Osteoblast (primary cell): ENCODE measurements at places on chromosomes 4 and X. TPM values are rescaled to one million over a fixed set of nuclear protein-coding genes. Genes with fewer than 3 reads are reported as not detected.

- DNase-seq = no peak
Measured at GRCh38 chr4:94806376-94806775, 48.6 kb downstream of the BMPR1B start.

DNA sequence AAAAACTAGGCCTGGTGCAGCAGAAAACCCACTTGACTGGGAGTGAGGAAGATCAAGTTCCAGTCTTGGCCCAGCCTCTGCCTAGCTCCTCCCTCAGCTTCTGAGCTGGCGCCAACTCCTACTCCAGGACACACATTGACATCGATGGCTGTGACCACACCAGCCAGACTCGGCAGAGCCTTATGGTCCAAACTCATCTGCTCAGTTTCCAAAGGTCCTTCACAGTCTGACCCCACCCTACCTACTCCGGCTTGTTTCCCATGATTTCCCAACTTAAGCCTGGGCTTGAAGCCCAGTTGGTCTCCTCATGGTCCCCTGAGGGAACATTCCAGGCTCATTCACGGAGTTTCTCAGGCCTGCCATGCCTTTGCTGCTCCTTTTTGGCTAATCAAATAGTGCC is 10.1 kb downstream of the ELF4 start:
- peak; percentile 94 for DNase-seq

DNA sequence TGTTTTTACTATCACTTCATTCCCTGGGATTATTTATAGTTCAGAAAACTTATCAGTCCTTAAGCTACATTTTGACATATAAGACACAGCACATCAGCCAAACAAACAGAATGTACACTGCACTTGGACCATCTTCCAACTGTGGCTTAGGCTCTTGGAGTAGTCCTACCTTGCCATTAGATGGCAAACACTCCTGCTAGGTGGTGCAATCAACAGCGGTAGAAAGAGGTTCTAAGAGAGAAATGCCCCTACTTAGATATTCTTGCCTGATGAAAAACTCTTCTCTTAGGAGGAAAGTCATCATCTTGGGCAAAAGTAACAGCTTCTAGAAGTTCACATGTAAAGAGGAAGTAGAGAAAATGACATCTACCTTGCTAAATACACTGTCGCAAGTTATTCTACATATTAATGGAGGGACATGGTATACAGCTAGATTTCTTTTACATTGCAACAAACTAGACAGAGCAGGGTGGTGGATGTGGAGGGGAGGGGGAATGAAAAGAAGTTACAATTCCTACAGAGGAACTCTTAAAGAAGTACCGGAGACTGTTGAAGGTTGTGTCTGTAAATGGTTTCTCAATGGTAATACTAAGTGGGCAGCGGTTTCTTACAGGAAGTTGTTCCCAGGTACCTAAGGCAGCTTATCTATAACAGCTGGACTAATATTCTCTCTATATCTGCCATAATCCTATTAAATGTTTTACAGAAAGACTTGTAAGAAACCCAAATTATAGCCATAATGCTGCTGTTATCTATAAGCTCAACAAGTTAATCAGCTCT is 8.1 kb upstream of the STPG2 start:
- no peak for DNase-seq

CYTL1 gene
- total RNA-seq = 0.36 and 15.3 TPM in 2 replicates

DNA sequence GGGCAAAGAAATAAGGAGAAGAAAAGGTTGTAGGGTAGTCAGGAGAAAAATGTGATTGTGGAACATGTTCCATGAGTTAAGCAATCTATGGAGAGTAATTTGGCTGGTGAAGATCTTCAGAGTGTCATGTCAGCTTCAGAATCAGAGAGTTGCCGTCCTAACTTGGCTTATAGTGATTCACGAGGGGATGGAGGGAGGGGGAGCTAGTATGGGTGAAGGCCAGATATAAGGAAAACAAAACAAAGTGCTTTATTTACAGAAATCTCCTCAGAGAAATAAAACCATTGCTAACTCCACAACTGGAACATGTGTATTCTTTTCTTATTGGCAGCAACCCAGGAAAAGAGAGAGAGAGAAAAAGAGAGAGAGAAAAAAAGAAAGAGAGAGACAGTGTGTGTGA is 256.5 kb upstream of the NRK start:
- DNase-seq = no peak

DCAF4L1 gene
- total RNA-seq = under 0.01 TPM in 2 replicates

DNA sequence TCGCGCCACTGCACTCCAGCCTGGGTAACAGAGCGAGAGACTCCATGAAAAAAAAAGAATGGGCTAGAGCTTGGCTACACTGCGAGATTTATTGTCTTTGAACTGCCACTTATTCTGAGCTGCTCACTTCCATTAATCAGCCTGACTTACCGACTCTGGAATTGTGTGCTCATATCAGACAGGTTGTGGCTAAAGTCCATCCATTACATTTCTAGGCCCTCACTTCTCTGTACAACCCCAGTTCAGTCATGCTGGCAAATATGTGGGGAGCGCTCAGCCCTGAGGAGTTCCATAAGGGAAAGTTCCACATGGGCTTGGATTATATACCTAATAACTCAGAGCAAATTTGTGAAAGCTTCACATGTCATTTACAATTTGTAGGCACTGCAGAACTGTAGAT is 270.6 kb downstream of the TRIML1 start:
- no peak for DNase-seq

DNA sequence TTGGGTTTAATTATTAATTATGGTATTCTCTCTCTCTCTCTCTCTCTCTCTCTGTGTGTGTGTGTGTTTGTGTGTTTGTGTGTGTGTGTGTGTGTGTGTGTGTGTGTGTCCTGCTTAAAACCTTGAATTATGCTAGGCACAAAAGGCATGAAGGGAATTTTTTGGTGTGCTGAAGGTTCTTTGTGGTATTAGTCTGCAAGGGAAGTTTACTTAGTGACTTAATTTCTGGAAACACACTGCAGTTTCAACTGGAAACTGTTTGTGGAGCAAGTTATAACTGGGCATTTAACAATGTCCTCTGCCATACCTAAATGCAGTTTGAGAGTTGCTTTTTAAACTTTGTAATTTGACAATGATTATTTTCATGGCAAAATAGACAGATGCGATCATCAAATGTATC is 111.7 kb downstream of the FRMPD4 start:
- no peak for DNase-seq

GRCh38 chrX:19122641-19123009 is 357 bp upstream of the ADGRG2 start:
- no peak for DNase-seq

IRS4 gene
- total RNA-seq = not detected in 2 replicates

FAM47A gene
- total RNA-seq = not detected in 2 replicates

PITX2 gene
- total RNA-seq = 0.36 and 0.59 TPM in 2 replicates

SGMS2 gene
- 148 and 149 TPM in 2 replicates for total RNA-seq

GRCh38 chrX:36407836-36408235 is 488.3 kb downstream of the CFAP47 start:
- DNase-seq = no peak

GRCh38 chr4:48189731-48190130 is 55.7 kb upstream of the TXK start:
- no peak for DNase-seq

GAGE13 gene
- not detected in 2 replicates for total RNA-seq

GPR143 gene
- not detected in 2 replicates for total RNA-seq

DNA sequence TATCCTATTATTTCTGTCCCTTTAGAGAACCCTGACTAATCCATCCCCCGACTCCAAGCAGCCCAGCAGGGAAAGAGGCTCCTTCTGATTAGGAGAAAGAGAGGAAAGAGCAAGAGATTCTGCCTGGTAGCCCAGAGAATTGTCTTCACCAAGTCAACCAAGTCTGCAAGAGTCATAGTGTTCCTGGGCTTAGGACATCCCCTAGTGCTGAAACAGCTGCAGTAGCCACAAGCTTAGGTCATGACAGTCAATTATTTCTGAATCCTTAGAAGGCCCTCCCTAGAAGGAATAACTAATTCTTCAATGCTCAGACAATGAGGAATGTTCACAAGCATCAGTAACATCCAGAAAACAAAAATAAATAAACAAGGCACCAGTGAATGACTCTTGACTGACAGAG is 480.3 kb upstream of the GRIA3 start:
- no peak for DNase-seq

DNA sequence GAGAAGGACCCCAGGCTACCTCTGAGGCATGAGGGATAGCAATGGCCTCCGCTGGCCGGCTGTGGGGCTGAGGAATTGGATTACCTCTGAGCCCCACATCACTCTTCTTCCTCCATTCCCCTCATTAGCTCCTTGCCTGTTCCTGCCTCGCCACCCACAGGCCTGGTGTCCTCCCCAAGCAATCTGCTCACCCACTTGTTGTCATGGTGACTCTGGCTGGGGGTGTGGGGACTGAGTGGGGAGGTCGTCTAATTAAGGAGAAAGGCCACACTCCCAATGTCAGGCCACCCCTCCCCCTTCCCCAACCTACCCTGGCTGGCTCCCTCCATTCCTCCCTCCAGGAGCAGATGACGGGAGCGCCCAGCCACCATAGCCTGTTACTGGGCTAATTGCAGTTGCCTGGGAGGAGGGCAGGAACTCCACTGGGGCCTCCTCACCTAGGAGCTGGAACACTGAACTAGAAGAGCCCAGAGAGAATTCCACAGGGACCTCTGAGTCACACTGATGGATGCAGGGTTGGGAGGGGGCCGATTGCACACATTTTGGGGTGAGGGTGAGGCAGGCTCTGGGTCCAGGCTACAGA is 20.7 kb downstream of the NALF2 start:
- DNase-seq = no peak

DNA sequence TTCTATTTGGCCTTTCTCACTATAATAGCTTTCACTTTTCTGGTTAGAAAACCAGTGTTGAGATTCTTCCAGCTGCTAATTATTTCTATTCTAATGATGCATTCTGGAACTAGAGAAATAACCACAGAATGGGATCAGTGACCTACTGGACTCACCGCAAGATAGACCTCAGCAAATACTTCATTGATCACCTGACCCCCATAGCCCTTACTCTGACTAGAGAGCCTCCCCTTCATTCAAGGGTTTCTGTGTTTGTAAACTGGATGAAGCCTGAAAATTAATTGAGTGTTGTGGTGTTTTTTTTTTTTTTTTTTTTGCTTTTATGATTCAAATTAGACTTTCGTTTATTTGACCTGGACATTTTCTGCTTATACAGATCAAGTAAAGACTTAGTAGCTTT is 97.0 kb downstream of the NBDY start:
- no peak for DNase-seq

DNA sequence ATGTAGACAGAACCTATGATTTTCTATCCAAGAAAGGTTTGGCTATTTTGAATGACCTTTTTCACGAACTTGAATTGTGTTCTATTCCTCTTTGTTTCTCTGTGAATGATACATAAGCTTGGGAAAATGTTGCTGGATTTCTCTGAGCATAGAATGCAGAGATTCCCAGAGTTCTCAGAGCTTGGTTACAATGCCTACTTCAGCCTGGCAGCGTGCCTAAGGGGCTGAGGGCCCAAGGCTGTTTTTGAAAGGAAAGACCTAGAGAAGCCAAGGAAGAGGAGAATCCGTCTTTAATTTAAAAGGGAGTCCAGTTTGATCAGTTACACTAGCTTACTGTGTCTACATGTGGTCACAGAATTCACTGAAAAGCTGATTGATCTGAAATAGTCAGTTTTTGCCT is 55.3 kb upstream of the CXorf51B start:
- no peak for DNase-seq

DNA sequence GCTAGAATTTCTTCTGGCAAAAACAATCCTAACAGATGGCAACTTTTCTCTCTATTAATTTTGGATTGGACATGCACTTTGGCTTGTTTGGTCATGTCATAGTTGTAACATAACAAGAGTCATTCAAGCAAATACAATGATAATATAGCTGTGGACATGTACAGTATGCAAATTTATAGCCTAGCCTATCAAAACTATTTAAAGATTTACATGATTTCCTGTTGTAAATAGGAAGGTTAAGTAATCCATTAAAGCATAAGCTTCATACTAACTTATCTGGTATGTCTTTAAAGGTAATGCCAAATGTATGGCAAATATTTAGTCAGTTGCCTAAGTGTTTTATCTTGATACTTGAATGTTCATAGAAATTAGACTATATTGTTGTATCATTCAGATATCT is 45.3 kb downstream of the RPA4 start:
- no peak for DNase-seq

FIP1L1 gene
- total RNA-seq = 77.5 and 78.2 TPM in 2 replicates

ASMT gene
- 0.36 TPM in 1 of 2 replicates, not detected in the other for total RNA-seq

QRFPR gene
- total RNA-seq = not detected in 2 replicates

DNA sequence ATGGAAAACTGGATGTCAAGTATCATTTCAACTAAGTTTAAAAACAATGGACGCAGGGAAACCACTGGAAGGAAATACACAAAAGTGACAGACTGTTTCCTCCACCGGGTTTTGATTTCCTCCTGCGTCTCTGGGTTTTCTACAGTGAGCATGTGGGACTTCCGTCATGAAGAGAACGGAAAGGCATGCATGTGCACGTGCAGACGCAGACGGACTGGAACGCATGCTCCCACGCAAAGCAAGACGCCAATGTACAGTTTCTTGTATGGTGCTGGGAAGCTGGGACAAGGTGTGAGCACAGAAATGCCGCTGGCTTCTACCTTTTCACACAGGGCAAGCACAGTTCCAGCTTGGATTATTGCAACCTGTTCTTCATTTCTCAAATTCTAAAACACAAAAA is 30.3 kb upstream of the C4orf50 start:
- peak; percentile 44 for DNase-seq
